ENCODE measurements at places on chromosomes 12 and 14.

DNA sequence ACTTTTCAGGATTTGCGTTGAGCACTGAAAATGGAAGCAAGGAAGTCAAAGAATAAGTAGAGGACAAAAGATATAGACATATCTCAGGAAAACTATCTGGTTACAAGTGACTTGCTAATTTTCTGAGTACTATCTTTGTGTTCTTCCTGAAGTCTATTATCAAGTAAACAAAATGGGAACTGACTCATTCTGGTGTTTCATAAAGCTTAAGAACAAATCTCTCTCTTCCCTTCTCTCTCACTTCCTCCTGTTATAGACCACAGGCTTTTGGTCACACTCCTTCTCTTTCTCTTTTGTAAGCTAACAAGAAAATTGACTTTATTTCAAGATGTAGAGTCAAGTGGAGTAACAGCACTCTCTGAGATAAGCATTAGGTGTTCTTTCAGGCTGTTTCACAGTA is 406.6 kb upstream of the SYT1 start:
- no peak for DNase-seq
- H3K4me3 ChIP-seq = no peak overlapping the region
- no peaks in the 10 kb centered on the region for H3K27me3 ChIP-seq

DNA sequence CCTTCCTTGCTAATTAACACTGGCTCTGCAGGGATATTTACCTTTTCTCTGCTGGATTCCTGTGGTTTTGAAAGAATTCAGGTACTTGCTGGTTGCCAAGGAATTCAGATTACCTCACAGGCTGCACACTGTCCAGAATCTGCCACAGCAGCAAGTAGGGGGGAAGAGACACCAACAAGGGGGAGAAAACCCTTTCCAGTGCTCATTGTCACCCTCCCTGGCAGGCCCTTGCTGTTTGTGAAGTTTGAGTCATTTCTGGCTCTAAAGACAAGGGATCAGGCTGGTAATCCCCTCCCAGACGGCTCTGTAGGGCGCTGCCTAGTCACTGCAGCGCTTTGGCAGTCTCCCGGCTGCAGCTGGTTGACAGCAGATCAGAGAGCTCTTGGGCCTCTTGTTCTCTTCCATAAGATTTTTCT is 50.8 kb downstream of the TTLL5 start:
- H3K4me1 ChIP-seq = no peaks in the 10 kb centered on the region
- H3K4me3 ChIP-seq = no peak overlapping the region
- no peaks in the 10 kb centered on the region for H3K27me3 ChIP-seq

- no peak for DNase-seq
- H3K4me1 ChIP-seq = no peaks in the 10 kb centered on the region
- H3K36me3 ChIP-seq = no peaks in the 10 kb centered on the region
- H3K27ac ChIP-seq = no peak overlapping the region
These were observed 28.2 kb upstream of the CD27 start for GRCh38 chr12:6416596-6416995.

DNA sequence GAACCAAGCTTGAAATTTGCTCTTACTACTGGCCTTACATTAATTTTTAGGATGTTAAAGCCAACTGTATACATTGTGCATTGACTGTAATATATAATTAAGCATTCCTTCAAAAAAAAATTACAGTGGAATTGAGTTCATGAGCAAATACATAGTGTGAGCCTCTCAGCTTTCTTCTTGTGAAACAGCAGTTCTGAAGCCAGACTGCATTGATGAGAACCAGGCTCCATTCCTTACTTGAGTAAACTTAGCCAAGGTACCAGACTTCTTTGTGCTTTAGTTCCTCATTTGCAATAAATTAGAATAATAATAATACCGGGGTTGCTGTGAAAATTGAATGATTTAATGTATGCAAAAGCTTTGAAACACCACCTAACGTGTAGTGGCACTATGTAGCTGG is 169.5 kb downstream of the ANO4 start:
- no peak overlapping the region for H3K27ac ChIP-seq
- no peak for DNase-seq
- no peaks in the 10 kb centered on the region for H3K4me1 ChIP-seq
- no peak overlapping the region for H3K4me3 ChIP-seq
- no peaks in the 10 kb centered on the region for H3K27me3 ChIP-seq

GRCh38 chr12:6569312-6569711 is 1.2 kb upstream of the NOP2 start:
- H3K4me3 ChIP-seq = no peak overlapping the region
- DNase-seq = no peak
- H3K27ac ChIP-seq = no peak overlapping the region
- no peaks in the 10 kb centered on the region for H3K27me3 ChIP-seq
- H3K4me1 ChIP-seq = peaks cover 16% of the 10 kb centered on the region

DNA sequence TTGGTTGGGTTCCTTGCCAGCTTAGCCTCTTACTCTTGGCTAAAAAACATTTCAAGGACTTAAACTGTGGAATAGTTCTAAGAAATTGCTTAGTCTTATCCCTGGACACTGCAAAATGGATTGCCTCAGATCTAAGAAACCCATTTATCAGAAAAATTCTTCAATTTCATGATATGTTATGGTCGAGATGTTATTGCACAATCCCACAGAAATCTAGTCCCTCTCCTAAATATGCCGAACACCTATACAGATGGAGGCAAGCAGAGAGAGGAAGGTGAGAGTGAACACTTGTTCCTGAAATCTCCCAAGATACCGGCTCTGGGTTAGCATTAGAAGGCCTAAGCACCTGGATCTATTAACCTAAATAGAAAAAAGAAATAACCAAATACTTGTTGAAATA is 267.2 kb downstream of the PAWR start:
- no peaks in the 10 kb centered on the region for H3K36me3 ChIP-seq
- DNase-seq = no peak
- no peaks in the 10 kb centered on the region for H3K4me1 ChIP-seq
- H3K27ac ChIP-seq = no peak overlapping the region
- H3K4me3 ChIP-seq = no peak overlapping the region
- no peaks in the 10 kb centered on the region for H3K27me3 ChIP-seq

DNA sequence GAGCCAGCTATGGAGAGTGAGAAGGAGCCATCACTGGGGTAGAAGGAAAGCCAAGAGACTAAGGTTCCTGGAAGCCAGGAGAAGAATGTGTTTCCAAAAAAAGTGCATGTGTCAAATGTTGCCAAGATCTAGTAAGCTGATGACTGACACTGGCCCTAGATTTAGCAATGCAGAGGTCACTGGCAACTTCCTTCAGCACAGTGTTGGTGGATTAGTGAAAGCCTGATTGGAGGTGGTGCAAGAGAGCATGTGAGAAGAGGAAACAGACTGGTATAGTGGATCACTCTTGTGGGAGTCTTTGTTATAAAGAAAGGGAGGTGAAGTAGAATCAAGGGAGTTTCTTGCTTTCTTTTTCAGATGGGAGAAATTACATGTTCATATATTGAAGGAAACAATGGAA is 34.1 kb upstream of the CHGA start:
- no peaks in the 10 kb centered on the region for H3K4me1 ChIP-seq
- H3K4me3 ChIP-seq = no peak overlapping the region
- H3K36me3 ChIP-seq = no peaks in the 10 kb centered on the region

DNA sequence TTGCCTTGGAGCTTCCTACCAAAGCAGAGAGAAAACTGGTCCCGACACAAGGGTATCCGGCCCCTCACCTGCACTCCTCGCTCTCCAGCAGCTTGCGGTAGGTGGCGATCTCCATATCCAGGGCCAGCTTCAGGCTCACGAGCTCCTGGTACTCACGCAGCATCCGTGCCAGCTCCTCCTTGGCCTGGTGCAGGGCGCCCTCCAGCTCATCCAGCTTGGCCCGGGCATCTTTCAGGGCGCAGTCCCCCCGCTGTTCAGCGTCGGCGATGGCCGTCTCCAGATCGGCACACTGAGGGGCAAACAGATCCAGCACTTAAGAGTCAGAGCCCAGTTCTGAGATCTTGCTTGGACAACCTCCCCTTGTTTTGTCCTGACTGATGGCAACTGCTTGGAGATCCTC is 13.7 kb downstream of the KRT72 start:
- peaks cover 43% of the 10 kb centered on the region for H3K4me1 ChIP-seq
- no peak overlapping the region for H3K4me3 ChIP-seq
- no peaks in the 10 kb centered on the region for H3K27me3 ChIP-seq
- no peak for DNase-seq
- no peaks in the 10 kb centered on the region for H3K36me3 ChIP-seq

DNA sequence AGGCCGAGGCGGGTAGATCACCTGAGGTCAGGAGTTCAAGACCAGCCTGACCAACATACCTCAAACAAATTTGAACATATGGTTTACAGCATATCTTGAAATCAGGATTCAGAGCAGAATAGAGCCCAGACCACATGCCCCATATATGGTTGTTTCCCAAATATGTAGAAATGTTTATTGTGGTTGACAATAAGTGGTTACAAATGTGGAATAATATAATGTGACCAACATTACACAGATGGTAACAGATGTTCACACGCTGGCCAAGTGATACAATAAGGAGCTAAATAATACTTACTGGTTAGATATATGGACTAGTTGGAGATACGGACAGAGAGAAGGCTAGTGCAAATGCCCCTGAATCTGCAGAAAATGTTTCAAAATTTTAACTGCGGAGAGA is 85.3 kb downstream of the MAPKAPK5 start:
- no peak overlapping the region for H3K27ac ChIP-seq
- no peaks in the 10 kb centered on the region for H3K27me3 ChIP-seq
- H3K36me3 ChIP-seq = peaks cover 5% of the 10 kb centered on the region

DNA sequence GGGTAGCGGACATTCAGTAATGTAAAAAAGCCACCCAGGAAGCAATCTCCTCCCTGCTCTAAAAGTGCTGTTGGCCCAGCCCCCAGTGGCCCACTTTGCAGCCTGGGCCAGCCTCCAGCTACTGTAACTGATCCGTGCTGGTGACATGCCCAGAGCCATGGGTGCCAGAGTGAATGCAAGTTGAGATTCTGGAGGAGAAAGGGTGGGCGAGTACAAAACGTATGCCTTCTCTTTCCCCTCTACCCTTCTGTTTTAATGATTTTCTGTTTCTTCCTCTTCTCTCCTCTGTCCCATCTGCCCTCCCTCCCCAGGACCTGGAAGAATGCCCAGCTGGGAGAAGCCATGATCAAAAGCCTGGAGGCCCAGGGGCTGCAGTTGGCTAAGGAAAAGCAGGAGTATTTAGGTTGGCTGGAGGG is 16.9 kb downstream of the PLEKHD1 start:
- H3K4me1 ChIP-seq = no peaks in the 10 kb centered on the region
- no peak overlapping the region for H3K4me3 ChIP-seq
- no peaks in the 10 kb centered on the region for H3K36me3 ChIP-seq
- H3K27ac ChIP-seq = no peak overlapping the region
- no peaks in the 10 kb centered on the region for H3K27me3 ChIP-seq

DNA sequence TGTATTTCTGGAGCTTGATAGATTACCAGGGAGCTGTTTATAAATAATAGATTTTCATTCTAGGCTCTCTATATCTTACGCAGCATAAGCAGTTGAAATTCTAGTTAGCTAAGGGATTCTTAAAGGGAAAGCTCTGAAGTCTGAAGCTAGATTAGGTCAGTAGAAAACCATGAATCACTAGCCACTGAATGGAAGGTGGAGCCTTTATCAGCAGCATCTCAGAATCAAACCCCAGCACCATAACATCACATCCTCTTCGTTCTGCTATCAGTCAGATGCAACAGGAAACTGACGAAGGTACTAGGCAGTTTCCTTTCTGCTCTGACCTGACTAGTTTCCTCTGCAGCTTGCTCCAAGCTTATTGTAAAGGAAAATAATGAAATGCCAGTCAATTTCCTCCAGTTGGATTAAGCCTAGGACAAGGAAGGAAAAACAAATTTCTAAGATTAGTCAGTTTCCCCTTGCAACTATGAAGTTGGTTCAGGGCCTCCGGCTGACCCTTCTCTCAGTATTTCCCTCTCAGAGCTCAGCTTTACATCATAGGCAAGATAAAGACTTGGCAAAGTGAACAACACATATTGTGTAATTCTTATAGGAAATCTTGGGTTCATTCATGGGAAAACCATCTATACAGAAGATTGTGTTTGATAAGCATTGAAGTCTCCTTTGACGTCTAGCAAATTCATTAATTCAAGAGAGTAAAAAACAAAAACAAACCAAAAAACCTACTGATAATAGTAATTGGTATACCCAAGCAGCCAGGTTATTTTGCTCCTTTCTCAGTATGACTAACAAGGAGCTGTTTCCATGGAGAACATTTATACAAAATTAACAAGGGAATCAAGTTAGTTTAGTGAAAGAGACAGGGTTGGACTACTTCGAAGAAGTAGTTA is 43.4 kb upstream of the CFAP54 start:
- peak; percentile 79 for DNase-seq
- H3K27ac ChIP-seq = peak overlapping the region; percentile 72
- no peak overlapping the region for H3K4me3 ChIP-seq
- H3K27me3 ChIP-seq = no peaks in the 10 kb centered on the region

- H3K36me3 ChIP-seq = no peaks in the 10 kb centered on the region
- H3K4me1 ChIP-seq = peaks cover 13% of the 10 kb centered on the region
- no peak for DNase-seq
- H3K27ac ChIP-seq = no peak overlapping the region
- H3K4me3 ChIP-seq = no peak overlapping the region
These were observed 54.0 kb upstream of the ELK3 start for GRCh38 chr12:96140174-96140573.

GRCh38 chr14:34137001-34137745 is 186.3 kb upstream of the EGLN3 start:
- DNase-seq = no peak
- H3K27me3 ChIP-seq = no peaks in the 10 kb centered on the region
- no peaks in the 10 kb centered on the region for H3K4me1 ChIP-seq
- H3K36me3 ChIP-seq = no peaks in the 10 kb centered on the region

DNA sequence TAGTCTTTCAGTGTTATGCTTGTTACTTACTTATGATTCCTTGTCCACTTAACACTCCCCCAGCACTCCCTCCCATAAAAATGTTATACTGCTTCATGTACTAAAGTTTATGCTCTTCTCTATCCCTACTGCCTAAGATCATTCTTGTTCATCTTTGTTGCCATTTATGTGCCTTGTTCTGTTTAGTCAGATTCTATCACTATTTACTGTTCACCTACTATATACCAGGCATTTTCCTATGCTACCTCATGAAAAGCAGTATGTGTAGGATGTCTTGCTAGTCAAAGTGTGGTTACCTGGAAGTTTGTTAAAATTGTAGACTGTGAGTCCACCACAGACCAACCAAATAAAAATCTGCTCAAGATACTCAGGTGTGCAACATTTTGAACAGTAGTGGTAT is 23.9 kb downstream of the ERH start:
- H3K27ac ChIP-seq = no peak overlapping the region
- no peak for DNase-seq
- no peaks in the 10 kb centered on the region for H3K27me3 ChIP-seq
- H3K4me1 ChIP-seq = no peaks in the 10 kb centered on the region

GRCh38 chr12:116642106-116642505 is 82.9 kb downstream of the MAP1LC3B2 start:
- H3K27ac ChIP-seq = no peak overlapping the region
- no peaks in the 10 kb centered on the region for H3K4me1 ChIP-seq
- no peaks in the 10 kb centered on the region for H3K27me3 ChIP-seq
- no peak overlapping the region for H3K4me3 ChIP-seq
- no peaks in the 10 kb centered on the region for H3K36me3 ChIP-seq

GRCh38 chr12:96199464-96199863 is 5.3 kb downstream of the ELK3 start:
- H3K36me3 ChIP-seq = no peaks in the 10 kb centered on the region
- H3K27me3 ChIP-seq = no peaks in the 10 kb centered on the region
- H3K4me1 ChIP-seq = peaks cover 34% of the 10 kb centered on the region
- DNase-seq = no peak
- peak overlapping the region; percentile 24 for H3K4me3 ChIP-seq
- no peak overlapping the region for H3K27ac ChIP-seq

- H3K4me3 ChIP-seq = no peak overlapping the region
- no peak for DNase-seq
- H3K4me1 ChIP-seq = no peaks in the 10 kb centered on the region
- no peak overlapping the region for H3K27ac ChIP-seq
- H3K36me3 ChIP-seq = no peaks in the 10 kb centered on the region
These were observed 52.2 kb downstream of the ST8SIA1 start for GRCh38 chr12:22282283-22282682.

GRCh38 chr12:45034861-45035265 is 16.0 kb downstream of the DBX2 start:
- no peak for DNase-seq
- H3K4me1 ChIP-seq = no peaks in the 10 kb centered on the region
- H3K36me3 ChIP-seq = no peaks in the 10 kb centered on the region
- no peak overlapping the region for H3K4me3 ChIP-seq

All from CD8-positive, alpha-beta memory T cell (primary cell).